ENCODE measurements at places on chromosomes 1 and 21.

DNA sequence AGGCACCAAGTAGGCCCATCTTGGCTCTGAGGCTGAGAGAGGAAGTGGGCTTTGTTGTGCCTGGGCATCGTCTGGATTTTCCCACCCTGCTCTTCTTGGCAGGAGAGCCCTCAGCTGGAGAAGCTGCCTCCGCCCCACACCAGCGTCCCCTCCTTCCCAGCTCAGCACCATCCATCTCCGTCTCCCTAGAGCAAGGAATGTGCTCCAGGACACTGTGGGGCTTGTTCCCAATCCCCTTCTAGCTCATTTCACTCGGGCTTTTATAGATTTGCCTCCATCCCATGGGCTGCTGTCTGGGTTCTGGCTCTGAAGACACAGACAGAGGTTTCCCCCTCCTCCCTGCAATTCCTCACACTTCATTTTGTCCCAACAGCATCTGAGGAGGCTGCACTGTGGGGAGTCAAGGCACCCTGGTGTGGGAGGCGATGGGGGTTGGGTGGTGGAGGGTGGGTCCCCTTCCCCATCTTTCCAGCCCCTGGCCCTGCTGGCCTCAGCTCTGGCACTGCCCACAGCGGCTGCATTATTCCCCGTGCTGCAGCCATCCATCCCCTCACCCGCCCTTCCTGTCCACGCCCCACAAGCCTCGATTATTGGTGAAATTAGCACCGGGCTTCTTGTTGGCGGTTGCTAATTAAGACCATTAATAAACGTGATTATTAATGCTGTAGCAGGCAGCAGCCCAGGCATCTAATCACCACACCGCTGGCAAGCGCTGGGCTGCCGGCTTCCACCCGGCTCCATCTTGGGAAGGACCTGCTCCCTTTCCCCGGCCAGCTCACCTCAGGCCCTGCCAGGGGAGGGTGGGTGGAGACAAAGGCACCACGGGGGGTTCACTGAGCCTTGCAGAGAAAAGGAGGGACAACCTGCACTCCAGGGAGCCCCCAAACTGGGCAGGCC, 21.7 kb downstream of the RHBG start:
- DNase-seq, result no peak

- DNase-seq, result no peak
Observed at GRCh38 chr1:65319141-65319540, 9.8 kb downstream of the DNAJC6 start.

GRCh38 chr1:8152731-8153702, 126.9 kb upstream of the ERRFI1 start:
- DNase-seq, result peak; percentile 46

- DNase-seq, result no peak
Observed at GRCh38 chr1:41622859-41623732, 138.6 kb upstream of the EDN2 start.

DNA sequence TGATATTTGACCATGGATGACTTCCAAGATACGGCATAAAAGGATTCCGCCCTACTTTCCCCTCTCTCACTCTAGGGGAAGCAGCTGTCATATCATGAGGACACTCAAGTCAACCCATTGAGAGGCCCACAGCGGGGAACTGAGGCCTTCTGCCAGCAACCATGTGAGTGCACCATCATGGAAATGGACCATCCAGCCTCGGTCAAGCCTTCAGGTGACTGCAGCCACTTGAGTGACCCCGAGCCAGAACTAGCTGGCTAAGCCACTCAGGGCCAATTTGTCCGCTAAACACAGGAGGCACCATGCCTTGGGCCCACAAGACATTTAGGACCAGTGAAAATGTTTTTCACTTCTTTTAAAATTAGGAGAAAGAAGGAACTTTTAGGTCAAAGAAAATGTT, 11.1 kb upstream of the GJB5 start:
- DNase-seq, result no peak

- peak; percentile 42 for DNase-seq
Observed at GRCh38 chr1:167057241-167057688, 32.9 kb downstream of the GPA33 start.

DNA sequence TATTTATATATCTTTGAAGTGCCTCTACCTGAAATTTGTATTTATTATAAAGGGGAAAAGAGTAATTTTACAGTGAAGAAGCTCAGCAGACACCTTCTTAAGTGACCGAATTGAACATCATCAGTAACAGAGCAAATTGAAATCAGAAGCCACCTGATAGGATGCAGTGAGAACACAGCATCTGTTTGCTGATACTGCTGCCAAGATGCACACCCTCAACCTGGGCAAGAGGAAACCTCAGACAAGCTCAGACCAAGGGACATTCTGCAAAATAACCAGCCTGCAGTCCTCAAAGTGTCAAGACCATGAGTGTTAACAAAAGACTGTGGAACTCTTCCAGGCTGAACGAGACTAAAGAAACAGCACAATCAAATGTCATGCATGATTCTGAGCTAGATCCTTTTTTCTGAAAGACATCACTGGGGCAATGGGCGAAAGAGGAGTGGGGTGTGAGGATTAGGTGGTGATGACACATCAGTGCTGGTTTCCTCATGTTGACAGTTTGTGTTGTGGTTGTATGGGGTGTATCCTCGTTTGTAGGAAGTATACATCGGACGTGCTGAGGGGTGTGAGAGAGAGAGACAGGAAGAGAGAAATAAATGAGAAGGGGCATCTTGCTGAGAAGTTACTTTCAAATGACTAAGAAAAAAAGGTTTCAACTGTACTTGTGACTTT, 103.7 kb downstream of the ABCA4 start:
- peak; percentile 68 for DNase-seq

- DNase-seq, result no peak
Observed at GRCh38 chr1:15007842-15008241, 145.7 kb upstream of the TMEM51 start.

DNA sequence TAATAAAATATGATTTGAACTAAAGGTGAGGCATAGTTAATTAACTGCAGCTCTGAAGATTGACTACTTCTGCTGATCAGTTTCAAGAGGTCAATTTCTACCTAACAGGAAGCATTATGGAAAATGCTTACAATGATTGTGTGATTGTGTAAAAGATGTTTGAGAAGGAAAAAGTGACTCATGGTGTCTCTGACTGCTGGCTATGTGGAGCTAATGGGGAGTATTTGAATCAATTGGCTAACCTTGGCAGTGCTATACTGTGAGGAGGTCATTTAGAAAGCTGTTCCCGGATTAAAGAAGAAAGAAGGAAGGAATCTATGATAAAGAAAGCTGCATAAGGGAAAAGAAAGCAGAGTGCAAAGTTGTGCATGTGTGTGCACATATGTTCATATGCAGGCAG, 376.5 kb downstream of the ADGRL2 start:
- no peak for DNase-seq

DNA sequence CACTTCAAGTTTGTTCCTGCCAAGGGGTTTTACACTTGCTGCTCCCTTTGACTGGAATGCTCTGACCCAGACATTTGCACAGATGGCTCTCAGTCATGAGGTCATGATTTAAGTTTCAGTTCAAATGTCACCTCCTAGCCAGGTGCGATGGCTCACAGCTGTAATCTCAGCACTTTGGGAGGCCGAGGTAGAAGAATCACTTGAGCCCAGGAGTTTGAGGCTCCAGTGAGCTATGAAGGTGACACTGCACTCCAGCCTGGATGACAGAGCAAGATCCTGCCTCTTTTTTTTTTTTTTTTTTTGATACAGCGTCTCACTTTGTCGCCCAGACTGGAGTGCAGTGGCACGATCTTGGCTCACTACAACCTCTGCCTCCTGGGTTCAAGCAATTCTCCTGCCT, 4.5 kb upstream of the ZMYM4 start:
- no peak for DNase-seq

GRCh38 chr1:234920843-234921140, 207.8 kb downstream of the TOMM20 start:
- DNase-seq, result no peak

DNA sequence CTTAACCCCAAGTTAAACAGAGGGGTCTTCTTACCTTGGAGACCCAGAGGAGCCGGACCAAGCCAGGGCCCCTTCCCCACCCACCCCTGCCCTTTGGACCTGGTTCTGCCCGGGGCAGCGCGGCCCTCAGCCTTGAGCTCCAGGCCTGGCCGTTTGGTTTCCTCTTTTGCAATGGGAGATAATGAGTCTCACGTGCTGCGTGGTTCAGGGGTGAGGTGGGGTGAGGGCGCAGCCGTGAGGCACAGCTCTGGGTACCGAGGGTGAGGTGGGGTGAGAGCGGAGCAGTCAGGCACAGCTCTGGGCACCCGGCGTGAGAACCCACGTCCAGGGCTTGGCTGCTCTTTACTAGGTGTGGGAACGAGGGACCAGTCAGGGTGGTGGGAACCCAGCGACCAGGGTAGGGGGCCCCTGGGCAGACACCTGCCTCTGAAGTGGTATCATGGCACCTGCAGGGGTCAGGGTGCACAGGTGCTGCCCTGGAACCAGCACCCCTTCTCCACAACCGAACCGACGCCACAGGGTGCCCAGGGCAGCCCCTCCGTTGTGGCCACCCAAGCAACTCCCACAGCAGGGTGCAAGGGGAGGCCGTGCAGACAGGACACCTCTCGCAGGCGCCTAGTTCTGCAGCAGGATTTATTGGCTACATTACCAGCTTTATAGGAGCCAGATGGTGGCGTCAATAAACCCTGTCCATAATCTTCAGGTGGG, 182.2 kb downstream of the PRDM16 start:
- no peak for DNase-seq

DNA sequence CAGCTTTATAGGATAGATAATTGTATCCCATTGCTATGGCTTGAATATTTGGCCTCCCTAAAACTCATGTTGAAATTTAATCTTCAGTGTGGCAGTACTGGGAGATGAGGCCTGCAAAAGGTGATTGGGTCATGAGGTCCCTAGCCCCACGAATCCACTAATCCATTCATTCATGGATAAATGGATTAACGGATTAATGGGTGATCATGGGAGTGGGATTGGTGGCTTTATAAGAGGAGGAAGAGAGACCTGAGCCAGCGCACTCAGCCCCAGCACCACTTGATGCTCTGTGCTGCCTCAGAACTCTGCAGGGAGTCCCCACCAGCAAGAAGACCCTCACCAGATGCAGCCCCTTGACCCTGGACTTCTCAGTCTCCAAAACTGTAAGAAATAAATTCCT, 32.0 kb downstream of the S100A6 start:
- no peak for DNase-seq

DNA sequence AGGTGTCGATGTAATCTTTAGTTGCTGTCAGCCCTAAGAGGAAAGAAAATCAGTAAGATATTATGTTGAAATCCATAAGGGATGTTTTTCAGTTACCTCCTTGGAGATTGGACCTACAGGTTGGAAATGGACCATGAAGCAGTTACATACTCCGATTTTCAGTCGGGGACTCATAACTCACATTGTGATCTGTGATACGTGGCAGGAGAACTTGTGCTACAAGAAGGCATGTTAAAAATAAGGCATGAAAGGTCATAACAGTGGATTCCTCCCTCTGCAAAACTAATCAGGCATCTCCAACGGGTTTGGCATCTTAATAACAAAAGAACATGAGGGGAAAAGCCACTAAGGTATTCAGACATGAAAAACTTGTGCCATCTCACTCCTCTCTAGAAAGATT, 111.2 kb upstream of the CACHD1 start:
- no peak for DNase-seq

- DNase-seq, result no peak
Observed at GRCh38 chr1:158028969-158029368, 35.5 kb downstream of the KIRREL1 start.

GRCh38 chr1:5718831-5719632, 273.2 kb downstream of the NPHP4 start:
- DNase-seq, result no peak

GRCh38 chr1:155106862-155107261, 20.8 kb upstream of the EFNA1 start:
- no peak for DNase-seq

- DNase-seq, result no peak
Observed at GRCh38 chr1:184958554-184959353, 15.6 kb downstream of the NIBAN1 start.

DNA sequence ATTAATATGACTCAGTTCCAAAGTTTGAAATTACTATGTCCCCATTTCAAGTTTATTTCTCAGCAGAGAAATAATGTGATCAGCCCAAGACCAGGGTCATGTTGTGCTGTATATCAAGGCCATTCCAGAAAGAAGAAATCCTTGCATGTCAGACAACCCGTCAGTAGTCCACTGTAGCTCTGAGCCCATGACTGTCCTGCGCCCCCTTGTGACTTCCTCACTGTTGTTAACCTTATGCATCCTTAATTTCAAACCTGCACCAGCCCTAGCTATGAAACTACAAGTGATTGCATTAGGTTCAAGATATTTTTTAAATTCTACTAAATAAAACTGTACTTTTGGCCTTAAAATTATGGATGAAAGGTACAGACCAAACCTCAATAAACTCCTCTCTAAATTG, 133.0 kb downstream of the LRRC7 start:
- DNase-seq, result no peak

DNA sequence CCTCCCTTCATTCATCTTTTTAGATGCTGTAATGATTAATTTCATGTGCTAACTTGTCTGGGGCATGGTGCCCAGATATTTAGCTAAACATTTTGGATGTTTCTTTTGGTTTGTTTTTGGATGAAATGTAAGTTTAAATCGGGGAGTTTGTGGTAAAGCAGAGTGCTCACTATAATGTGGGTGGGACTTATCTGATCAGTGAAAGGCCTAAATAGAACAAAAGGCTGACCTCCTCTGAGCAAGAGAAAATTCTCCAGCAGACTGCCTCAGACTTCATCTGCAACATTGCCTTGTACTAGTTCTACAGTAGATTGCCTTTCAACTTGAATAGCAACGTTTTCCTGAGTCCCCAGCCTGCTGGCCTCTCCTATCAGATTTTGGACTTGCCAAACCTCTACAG, 183.6 kb downstream of the S1PR1 start:
- no peak for DNase-seq

GRCh38 chr1:165075725-165076370, 280.7 kb downstream of the LMX1A start:
- no peak for DNase-seq

GRCh38 chr1:166811691-166812090, 27.6 kb upstream of the POGK start:
- DNase-seq, result no peak

DNA sequence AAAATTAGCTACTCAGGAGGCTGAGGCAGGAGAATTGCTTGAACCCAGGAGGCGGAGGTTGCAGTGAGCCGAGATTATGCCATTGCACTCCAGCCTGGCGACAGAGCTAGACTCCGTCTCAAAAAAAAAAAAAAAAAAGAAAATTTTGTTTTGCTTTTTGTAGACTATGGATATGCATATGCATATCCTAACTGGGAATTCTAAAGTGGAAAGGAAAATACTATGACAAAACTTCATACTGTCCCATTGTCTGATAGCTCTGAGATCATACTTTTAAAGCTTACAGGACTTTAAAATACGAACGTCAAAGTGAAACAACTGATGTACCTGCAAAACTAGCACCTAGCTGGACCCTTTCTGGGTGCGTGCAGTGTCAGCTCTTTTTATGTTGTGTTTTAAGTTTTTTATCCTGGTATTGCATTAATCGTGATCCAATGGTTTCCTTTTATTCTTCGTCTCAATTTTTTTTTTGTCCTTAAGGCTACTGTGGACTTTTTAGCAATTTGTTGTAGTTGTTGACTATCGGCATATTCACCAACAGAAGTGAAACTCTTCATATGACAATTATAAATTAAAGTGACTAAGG, 19.2 kb downstream of the SPRTN start:
- no peak for DNase-seq

- no peak for DNase-seq
Observed at GRCh38 chr1:230710543-230710904, 3.4 kb downstream of the AGT start.

- no peak for DNase-seq
Observed at GRCh38 chr1:214801191-214801590, 198.2 kb downstream of the CENPF start.

All from activated CD4-positive, alpha-beta T cell treated with anti-CD3 and anti-CD28 coated beads, Interleukin-2, amount 50 U/mL, for 16 hours (primary cell).